SJSA1 (cell line): ENCODE measurements at places on chromosomes 5 and 9.

DNA sequence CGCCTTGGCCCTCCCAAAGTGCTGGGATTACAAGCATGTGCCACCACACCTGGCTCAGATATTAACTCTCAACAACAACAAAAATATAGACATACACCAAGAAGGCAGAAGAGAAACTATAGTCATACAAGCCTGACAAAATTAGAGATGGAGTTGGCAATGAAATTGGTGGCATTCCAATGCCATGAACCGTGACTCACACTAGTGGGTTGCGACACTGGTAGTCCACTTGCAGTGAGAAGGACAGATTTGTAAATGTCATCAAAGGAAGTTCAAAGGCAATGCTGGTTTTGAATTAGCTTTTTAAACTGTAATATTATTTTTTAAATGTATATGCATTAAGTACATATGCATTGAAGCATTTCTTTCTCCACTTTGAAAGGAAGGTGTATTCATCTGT is 8.5 kb upstream of the DNAJC25 start:
- DNase-seq, result no peak

GRCh38 chr5:160363660-160364395 is 6.6 kb downstream of the C1QTNF2 start:
- DNase-seq, result no peak

GRCh38 chr5:161064781-161065180 is 212.8 kb upstream of the ATP10B start:
- no peak for DNase-seq

- DNase-seq, result no peak
These were observed 158.7 kb upstream of the KLF4 start for GRCh38 chr9:107648153-107648715.

- no peak for DNase-seq
These were observed 47.2 kb downstream of the GLDC start for GRCh38 chr9:6598249-6598725.

- no peak for DNase-seq
These were observed 37.4 kb upstream of the SLC44A1 start for GRCh38 chr9:105206821-105207699.

DNA sequence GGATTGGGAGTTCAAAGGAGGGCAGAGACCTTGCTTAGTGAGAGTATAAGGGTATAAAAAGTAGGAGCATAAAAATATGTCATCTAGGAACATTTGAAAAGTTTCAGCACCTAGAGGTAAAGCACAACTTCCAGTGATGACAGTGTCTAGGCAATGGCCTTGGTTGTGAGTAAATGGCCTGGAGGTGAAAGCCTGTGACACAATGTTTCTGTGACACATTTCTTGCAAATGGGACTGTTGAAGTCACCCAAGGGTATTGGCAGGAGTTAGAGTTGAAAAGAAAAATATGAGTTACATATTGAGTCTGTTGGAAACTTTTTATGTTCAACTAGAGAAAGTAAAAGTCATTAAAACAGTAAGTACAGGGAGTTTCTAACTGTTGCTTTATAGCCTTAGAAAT is 14.8 kb downstream of the C5orf47 start:
- no peak for DNase-seq

- DNase-seq, result no peak
These were observed 385.2 kb upstream of the KLF4 start for GRCh38 chr9:107874591-107875369.
